ENCODE measurements at places on chromosomes 16 and 17. TPM values are rescaled to one million over a fixed set of nuclear protein-coding genes. Genes with fewer than 3 reads are reported as not detected.

GRCh38 chr16:14024283-14024682 is 46.8 kb upstream of the MRTFB start:
- no peak for DNase-seq

GRCh38 chr16:85309656-85310587 is 197.7 kb upstream of the CIBAR2 start:
- no peak for DNase-seq

DNA sequence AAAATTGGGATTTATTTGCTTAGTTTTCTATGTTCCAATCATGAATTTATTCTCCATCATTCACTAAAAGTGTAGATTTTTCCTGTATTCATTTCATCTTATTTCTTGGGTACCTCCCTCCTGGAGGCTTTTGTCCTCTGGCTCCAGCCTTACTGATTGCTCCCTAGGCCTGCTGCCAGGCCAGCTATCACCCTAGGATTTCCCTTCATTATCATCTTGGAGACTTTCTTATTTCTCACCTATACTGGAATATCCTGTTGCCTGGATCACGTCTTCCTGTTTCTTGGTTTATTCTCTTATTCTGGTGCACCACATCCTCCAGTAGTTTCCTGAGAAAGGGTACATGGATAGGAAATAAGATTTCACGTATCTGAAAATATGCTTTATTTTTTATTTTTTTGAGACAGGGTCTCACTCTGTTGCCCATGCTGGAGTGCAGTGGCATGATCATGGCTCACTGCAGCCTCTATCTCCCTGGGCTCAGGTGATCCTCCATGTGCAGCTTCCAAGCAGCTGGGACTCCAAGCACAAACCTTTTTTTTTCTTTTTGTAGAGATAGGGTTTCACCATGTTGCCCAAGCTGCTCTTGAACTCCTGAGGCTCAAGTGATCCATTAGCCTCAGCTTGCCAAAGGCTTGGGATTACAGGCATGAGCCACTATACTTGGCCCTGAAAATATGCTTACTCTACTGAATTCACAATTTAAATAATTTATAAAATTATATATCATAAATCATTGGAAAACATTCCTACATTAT is 13.3 kb upstream of the KPNB1 start:
- DNase-seq, result no peak

DNA sequence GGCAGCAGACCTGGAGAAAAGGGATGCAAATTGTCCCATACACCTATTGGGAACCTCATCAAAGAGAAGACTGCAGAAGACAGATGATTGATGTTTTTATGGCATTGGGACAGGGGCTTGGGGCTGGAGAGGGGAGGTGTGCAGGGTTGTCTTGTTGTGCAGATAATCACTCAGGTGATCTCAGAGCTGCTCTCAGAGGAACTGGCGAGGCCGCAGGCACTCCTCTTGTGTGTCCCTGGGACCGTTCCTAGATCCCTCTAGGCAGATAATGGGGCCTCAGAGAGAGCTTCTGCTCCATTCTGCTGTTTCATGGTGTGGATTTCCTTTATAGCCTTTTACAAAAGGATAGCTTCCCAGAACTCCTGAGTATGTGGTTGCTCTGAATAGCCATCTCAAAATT is 1.6 kb downstream of the RNF213 start:
- DNase-seq, result no peak

DNA sequence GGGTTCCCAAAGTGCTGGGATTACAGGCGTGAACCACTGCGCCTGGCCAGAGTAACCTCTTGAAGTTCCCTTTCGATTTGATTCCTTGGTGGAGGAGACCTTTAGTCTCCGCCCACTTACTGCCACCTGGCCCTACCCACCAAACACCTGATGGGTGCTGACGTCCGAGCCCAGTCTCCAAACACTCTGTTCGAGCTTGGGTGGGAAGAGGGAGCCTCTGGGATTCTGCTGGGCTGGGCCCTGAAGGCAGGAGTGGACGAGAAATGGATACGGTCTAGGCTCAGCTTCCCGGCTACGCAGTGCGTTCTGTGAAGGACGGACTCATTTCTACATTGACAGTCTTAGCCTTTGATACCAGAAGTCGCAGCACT is 870 bp upstream of the ITGA3 start:
- no peak for DNase-seq

DNA sequence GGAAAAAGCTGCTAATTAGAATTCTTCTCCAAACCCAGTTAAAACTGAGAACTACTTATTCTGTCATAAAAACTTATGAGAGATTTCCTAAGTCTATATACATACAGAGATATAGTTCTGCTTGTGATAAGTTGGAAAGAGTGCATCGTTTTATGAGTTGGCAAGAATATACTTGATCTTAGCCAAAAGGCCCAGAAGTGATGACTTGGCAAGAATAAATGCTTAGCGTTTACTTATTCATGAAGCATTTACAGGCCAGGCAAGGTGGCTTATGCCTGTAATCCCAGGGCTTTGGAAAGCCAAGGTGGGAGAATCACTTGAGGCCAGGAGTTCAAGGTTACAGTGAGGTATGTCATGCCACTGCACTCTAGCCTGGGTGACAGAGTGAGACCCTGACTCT is 81.7 kb downstream of the CYB561 start:
- DNase-seq, result no peak

DNA sequence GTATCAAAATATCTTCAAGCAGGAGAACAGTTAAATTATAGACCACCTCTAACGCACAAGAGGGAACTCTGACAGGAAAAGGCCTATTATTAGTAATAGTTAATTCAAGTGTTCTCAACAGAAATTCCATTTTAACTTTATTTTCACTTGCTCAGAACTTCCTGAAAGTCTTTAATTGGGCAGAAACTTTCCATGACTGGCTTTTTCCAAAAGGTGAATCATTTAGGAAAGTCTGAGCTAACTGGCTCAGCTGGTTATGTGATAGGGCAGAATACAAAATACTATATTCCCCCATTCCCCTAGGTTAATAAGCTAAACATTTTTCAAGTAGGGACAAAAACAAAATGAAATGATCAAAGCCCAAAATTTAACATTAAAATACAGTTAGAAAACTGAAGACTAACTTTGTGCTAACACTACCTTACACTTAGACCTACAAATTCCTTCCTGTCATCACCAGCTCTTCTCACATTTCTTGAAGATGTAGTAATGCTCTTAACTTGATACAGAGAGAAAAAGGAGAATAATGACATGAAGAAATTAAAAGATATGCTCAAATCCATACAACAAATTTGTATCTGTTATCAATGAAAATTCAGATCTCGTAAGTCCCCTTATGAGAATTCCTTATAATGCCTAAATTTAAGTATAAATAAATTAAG is 31.0 kb downstream of the CFDP1 start:
- no peak for DNase-seq

Gene VTN
- not detected for total RNA-seq

Gene KRT40
- total RNA-seq, result not detected

Gene MYO15A
- 5.0 TPM for total RNA-seq

Gene TMIGD1
- total RNA-seq, result not detected
